ENCODE measurements at places on chromosomes 4 and X. TPM values are rescaled to one million over a fixed set of nuclear protein-coding genes. Genes with fewer than 3 reads are reported as not detected.

CORIN gene
- 0.32 TPM for total RNA-seq

DNA sequence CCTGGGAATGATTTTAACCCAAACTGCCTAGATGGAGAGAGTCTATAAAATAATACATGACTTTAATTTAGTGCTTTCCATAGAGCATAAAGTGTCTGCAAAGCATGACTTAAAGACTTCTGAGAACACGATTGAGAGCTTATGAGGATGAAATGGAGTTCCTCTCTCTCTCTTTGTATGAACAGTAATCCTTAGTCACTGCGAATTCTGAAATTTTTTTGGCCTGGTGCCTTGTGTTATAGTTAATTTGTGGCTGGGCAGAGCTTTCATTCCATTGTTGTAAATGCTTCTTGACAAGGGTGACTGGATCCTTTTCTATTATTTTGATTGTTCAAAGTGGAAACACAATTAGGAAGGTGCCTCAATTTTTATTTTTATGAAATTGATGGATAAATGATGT, 179.5 kb downstream of the CEP135 start:
- DNase-seq, result no peak

WDR17 gene
- 2.5 TPM for total RNA-seq

SH2D1A gene
- total RNA-seq, result 0.79 TPM

FMR1NB gene
- not detected for total RNA-seq

GRCh38 chr4:138266948-138267347, 24.8 kb upstream of the SLC7A11 start:
- no peak for DNase-seq

SHOX gene
- total RNA-seq, result not detected

GRCh38 chrX:119145241-119145653, 17.6 kb upstream of the KIAA1210 start:
- no peak for DNase-seq

ADRA2C gene
- 61.5 TPM for total RNA-seq

GRCh38 chrX:100915562-100915961, 13.2 kb downstream of the XKRX start:
- DNase-seq, result no peak

GRCh38 chr4:139630991-139631390, 34.6 kb upstream of the MGST2 start:
- no peak for DNase-seq

DNA sequence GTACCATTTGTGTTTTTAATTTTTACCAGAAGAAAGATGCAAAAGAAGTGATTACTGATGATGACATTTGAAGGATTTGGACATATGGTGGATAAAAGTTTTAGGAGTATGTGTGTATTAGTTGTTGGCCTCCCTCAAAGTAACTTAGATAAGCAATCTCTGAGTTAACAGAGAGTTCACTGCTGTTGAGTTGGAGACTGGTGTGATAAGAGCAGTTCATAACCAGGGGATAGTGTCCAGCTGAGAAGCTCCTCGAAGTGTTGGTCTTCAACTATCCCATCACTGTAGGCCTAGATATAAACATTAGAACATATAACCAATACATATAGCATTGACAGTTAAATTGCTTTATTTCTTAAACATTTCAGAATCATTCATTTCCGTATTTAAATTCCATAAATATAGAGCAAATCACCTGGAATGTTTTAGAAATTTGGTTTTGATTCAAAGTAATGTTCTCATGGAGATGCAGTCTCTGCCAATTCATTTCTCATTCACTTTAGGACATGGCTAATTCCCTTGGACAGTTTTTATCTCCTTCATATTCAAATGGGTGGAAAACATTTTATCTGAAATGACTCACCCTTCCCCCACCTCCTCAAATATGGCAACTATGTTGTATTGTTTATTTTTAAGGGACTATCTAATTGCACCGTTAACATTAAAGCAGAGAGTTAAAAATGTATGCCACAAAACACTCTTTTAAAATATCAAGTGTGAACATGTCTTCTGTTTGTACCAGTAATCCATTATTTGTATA, 136.8 kb upstream of the SLC4A4 start:
- no peak for DNase-seq

DNA sequence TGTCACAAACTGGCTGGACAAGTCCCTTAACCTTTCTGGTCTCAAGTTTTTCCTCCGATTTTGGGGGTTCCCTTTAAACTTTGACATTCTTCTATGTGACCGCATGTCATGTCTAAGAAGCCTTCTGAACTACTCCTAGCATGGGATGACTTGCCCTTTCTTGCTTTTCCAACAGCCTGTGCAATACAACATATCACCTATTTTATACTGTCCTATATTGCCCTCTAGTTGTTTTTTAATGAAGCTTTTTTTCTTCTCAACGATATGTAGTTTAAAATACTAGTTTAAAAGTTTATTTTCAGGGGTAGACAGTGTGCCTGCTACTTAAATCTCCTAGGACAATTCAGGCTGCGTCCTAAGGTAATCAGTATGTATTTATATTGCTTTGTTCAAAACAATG, 1.0 kb upstream of the IGBP1 start:
- DNase-seq, result no peak

DNA sequence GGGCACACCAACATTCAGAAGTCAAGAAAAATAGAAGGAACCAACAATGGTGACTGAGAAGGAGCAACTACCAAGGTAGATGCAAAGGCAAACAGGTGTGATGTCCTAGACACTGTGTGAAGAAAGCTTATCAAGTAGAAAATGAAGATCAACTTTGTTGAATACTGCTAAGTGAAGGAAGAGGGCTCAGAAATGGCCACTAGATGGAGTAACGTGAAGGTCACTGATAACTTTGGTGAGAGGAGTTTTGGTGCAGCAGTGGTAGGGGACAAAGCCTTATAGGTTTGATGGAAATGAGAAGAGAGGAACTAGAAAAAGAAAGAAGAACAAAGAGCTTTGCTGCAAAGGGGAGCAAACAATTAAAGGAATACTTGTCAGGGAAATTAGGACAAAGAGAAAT, 23.5 kb downstream of the OTC start:
- no peak for DNase-seq

DNA sequence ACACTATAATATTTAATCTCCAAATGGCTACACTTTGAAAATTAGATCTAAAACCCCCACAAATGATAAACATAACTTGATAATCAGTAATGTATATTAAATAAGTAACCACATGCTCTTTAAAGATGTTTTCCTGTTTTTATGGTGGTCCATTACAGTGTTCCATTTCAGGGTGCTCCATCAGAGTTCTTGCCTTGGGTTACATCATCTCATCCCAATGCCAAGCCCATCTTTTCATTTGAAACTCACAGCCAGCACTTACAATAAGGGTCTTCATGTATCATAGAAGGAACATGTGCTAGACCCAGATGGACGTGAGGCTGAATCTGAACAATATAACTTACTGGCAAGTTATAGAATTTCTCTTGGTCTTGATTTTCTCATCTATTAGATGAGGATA, 10.5 kb upstream of the PAQR3 start:
- DNase-seq, result no peak

DNA sequence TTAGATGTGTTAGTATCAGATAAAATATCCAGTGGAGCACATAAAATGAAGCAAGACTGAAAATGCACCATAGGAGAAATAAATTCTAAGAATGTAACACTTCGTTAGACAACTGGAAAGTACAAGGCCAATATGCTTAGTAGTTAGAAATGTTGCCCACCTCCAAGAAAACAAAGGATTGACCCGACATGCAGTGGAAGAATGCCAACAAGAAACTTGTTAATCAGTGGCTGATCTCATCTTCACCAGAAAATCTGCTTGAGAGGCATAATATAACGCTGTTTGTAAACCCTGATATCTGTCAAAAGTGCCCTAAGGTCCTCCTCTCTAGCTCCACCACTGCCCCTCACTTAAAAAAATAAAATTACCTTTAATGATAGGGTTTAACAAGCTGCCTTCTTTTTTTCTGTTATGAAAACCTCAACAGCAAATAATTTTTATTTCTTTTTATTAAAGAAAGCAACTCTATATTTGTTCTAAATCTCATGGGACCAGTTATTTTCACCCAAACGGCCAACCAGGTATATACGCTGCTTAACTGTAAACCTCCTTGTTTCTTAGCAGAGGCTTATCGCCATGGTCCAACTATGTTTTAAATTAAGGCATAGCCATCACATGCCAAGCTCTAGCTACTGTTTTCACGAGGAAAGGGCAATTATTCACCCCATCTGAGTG, 1.8 kb downstream of the RASGEF1B start:
- DNase-seq, result no peak

DNA sequence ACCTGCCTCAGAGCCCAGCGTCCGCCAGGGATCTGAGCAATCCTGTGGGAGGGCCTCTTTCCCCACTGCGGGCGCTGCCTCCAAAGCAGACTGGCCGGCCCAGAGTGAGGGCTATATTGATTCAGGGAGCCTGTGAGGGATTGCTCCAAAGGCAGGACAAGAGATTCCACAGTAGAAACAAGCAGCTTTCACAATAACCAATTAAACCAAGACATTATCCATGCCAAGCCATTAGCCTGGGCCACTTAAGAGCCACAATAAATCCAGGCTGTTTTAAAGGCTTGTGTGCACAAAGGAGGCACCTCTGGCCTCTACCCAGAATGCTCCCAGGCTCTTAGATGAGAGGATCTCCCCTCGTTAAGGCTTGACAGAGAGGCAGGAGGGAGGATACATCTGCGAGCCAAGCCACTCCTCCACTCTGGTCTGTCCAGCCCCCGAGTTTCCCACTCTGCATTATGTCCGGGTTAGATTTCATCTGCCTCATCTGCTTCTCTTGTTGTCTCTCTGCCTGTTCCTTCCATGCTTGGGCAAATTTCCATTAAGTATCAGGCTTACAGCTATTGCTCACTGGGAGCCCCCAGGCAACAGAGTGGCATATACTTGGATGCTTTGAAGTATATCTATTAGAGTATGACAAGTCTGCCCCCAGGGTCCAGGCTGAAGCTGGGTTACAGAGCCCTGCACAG, 357.9 kb downstream of the UNC5C start:
- DNase-seq, result no peak

ARMCX1 gene
- total RNA-seq, result 28.8 TPM

PWWP3B gene
- total RNA-seq, result 0.93 TPM

NPY1R gene
- 147 TPM for total RNA-seq

DNA sequence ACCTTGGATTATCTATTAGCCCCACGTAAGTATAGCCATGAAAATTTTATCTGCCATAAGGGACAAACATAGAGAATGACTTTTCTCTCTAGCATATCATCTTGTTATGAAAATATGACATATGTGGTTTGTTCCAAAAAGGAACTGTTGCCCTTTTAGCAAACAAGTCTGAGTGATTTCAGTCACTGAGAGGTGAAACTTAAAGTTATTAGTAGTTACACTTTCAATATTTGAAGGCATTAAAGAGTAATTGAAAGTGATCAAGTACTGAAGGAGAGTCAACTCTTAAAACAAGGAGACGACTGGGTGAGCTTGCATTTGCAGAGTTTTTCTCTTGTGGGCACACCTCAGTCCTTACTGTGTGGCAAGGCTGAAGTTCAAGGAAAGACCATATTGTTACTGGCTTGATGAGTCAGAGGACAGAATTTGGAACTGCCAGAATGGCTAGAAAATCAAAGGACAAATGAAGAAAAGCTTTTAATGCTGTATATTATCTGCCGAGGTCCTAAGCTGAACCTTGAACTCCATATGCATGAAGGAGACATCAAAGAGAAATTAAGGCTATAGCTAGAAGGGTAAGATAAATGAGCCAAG, 205.1 kb upstream of the EMCN start:
- DNase-seq, result no peak

DNA sequence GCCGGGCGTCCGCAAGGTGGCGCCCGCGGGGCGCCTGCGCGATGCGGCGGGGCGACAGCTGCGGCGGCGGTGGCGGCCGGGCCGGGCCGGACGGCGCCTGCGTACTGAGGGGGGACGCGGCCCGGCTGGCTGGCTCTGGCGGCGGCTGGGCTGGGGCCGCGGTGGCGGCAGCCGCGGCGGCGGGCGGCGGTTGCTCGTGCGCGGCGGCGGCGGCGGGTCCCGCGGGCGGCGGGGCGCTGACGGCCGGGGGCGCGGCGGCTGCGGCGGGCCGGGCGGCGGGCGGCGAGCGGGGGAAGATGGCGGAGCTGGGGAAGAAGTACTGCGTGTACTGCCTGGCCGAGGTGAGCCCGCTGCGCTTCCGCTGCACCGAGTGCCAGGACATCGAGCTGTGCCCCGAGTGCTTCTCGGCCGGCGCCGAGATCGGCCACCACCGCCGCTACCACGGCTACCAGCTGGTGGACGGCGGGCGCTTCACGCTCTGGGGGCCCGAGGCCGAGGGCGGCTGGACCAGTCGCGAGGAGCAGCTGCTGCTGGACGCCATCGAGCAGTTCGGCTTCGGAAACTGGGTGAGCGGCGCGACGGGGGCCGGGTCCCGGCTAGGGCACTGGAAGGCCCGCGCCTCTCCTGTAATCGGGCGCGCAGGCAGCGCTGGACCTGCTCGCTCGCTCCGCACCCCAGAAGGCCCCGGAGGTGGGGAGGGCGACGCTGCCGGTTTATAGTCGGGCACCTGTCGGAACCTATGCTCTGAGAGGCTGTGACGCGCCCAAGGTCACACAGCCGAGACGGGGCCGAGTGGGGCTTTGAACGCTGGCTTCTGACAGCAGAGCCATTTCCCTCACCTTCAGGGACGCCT, at the start of gene TADA2B:
TADA2B (plus strand) TSS at position 89 of the 853 bp plus-strand sequence; CDS start at position 297, 208 bp downstream.
- DNase-seq, result peak; percentile 87

MAGEA2 gene
- total RNA-seq, result not detected

DNA sequence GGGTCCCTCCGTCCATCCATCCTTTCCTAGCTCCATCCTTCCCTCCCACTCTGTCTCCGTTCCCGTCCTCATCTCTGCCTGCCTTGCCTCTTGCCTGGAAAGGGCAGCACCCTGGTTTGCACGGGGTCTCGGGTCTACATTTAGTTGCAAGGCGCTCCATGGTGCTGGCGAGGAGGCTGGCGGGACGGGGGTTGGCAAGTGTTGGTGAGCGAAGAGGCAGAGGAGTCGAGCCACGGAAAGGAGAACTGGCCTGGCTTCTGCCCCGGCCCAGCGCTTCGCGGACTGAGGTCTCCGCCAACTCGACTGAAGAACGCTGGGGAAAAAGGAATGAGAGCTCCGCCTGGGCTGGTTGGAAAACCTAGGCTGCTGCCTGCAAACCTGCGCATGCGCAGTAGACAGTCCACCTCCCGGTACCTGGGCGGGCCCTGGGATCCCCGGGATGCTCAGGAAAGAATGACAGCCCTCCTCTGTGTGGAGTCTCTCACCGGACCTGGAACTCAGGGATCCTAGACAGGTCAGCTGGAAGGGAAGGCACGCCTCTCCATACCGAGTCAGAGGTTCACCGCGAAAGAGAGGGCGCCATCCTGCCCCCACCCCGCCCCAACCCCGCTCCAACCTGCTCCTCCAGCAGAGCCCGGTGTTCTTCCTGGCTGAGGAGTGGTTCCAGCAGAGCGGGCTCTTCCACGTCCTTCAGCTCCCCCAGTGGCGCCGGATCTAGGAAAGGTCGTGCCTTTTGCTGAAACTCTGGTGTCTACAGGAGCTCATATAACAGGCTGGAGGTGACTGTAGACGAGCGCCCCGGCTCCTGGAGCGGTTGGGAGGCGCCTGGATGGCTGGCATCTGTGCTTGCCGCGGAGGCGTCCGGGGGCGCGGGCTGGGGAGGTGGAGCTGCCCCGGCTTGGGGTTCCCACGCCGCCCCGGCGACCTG, 6.0 kb downstream of the FRG2 start:
- DNase-seq, result no peak

- DNase-seq, result no peak
Observed at GRCh38 chr4:80840396-80840795, 190.1 kb upstream of the BMP3 start.

- no peak for DNase-seq
Observed at GRCh38 chrX:40097141-40097503, 636 bp downstream of the BCOR start.

GRCh38 chr4:1353186-1354055, 6.4 kb downstream of the UVSSA start:
- DNase-seq, result no peak

All from posterior vena cava (tissue), 2 donors.